ENCODE measurements at places on chromosomes 4 and X. TPM values are rescaled to one million over a fixed set of nuclear protein-coding genes. Genes with fewer than 3 reads are reported as not detected.

GRCh38 chr4:183304067-183304466 lies 16.0 kb downstream of the CLDN22 start:
- no peak for DNase-seq
- H3K27me3 ChIP-seq = no peaks in the 10 kb centered on the region
- no peak overlapping the region for H3K27ac ChIP-seq
- H3K4me3 ChIP-seq = no peak overlapping the region

- no peak overlapping the region for H3K27ac ChIP-seq
- H3K27me3 ChIP-seq = peaks cover 46% of the 10 kb centered on the region
- no peak for DNase-seq
Observed at GRCh38 chr4:157226035-157226434, 5.5 kb downstream of the GRIA2 start.

DNA sequence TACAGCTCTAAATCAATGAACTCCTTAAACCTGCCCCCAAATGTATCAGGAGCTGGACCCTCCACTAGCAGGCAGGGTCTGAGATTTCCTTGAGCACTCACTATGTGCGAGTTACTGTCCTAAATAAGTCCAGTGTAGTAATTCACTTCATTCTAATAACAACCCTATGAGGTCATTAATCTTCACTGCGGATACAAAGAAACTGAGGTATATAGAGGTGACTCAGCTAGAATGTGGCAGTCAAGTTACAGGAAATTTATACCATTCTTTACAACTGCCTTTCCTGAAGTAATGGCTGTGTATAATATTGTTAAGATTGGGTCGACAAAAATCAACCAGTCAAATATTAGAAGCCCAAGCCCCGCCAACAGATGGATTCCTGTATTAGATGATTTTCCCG lies 473.9 kb upstream of the FTHL17 start:
- no peak overlapping the region for H3K27ac ChIP-seq
- no peaks in the 10 kb centered on the region for H3K36me3 ChIP-seq
- no peaks in the 10 kb centered on the region for H3K4me1 ChIP-seq
- DNase-seq = no peak
- H3K4me3 ChIP-seq = no peak overlapping the region

DNA sequence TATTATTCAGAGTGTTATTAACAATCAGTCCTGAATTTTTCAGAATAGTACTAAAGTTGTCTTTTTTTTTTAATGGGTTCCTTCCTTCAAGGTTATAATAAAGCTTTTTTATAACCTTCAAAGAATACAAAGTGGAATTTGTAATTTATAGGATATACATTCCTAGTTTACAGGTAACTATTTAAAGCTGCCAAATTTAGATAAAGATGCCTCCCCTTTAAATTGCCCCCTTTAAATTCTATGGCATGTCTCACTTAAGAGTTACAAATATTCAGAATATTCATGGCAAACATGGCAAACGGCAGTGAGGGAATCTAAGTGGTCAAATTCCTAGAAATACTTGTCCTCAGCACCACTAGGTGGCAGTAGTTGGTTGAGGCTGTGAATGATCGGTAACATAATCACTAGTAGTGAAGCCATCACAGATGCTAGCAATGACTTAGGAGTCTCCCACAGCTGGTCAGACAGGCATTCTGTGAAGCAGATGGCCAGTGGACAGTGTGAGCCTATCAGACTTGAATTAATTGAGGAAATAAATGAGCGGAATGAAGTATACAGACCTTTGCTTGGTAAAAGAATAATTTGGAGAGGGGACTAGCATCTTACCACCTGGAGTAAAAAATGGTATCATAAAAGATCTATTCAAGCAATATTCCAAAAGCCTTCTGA lies 86.4 kb downstream of the CBR4 start:
- H3K4me3 ChIP-seq = no peak overlapping the region
- peak; percentile 82 for DNase-seq
- H3K36me3 ChIP-seq = peaks cover 38% of the 10 kb centered on the region

The TBC1D8B gene
- total RNA-seq = 1.6 TPM

- H3K27ac ChIP-seq = no peak overlapping the region
- no peaks in the 10 kb centered on the region for H3K4me1 ChIP-seq
- H3K36me3 ChIP-seq = no peaks in the 10 kb centered on the region
Observed at GRCh38 chr4:113919611-113920010, 59.8 kb downstream of the ARSJ start.

DNA sequence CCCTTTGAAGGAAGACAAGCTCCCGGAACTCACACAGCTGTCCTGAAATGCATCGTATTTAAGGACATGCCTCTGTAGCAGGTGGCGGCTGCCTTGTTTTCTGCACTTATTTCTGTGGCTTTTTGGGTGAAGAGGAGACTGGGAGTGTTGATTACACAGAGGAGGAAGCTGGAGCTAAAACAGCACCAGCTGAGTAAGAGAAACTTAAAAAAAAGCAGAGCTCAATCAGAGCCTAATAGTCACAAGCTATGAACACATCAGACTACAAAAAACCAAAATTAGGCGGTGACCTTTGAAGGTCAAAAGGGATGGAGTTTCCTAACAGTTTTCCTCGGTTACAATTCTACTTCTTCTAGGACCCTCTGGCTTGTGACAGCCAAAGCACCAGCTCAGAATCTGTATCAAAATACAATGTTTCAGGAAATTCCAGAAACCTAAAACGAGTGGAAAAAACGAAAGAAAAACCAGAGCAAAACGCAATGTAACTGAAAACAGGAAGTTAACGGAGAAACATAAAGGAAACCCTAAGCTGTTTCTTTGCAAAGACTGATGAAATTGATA lies 13.5 kb downstream of the PRKX start:
- no peak overlapping the region for H3K27ac ChIP-seq
- H3K36me3 ChIP-seq = no peaks in the 10 kb centered on the region
- H3K4me1 ChIP-seq = peaks cover 4% of the 10 kb centered on the region

The NDST3 gene
- 0.59 TPM for total RNA-seq

The GASK1B gene
- total RNA-seq = not detected

- no peak overlapping the region for H3K27ac ChIP-seq
- no peaks in the 10 kb centered on the region for H3K27me3 ChIP-seq
- no peak overlapping the region for H3K4me3 ChIP-seq
- DNase-seq = no peak
- H3K4me1 ChIP-seq = peaks cover 10% of the 10 kb centered on the region
Observed at GRCh38 chr4:10057023-10057395, 35.7 kb upstream of the SLC2A9 start.

The SMIM10 gene
- total RNA-seq = not detected

DNA sequence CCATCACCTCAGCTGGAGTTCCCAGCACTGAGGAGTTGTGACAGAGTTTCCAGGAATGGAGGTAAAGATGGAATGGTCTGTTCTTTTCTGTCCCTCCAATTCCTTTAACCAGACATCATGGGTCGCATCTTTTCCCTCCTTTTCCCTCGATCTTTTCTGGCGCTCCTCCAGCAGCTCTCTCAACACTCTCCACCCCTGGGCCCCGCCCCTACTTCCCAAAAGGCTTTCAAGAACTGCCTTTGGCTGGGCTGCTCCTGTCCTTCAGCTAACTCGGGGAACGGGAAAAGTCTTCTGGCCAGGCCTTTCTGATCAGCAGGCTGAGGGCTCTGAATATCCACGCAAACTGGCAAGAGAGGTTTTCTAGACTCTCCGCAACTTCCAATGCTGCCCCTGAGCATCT lies 34.0 kb downstream of the UTP14A start:
- H3K27me3 ChIP-seq = peaks cover 34% of the 10 kb centered on the region
- no peaks in the 10 kb centered on the region for H3K36me3 ChIP-seq
- H3K4me3 ChIP-seq = no peak overlapping the region
- H3K27ac ChIP-seq = no peak overlapping the region
- DNase-seq = peak; percentile 64
- no peaks in the 10 kb centered on the region for H3K4me1 ChIP-seq

DNA sequence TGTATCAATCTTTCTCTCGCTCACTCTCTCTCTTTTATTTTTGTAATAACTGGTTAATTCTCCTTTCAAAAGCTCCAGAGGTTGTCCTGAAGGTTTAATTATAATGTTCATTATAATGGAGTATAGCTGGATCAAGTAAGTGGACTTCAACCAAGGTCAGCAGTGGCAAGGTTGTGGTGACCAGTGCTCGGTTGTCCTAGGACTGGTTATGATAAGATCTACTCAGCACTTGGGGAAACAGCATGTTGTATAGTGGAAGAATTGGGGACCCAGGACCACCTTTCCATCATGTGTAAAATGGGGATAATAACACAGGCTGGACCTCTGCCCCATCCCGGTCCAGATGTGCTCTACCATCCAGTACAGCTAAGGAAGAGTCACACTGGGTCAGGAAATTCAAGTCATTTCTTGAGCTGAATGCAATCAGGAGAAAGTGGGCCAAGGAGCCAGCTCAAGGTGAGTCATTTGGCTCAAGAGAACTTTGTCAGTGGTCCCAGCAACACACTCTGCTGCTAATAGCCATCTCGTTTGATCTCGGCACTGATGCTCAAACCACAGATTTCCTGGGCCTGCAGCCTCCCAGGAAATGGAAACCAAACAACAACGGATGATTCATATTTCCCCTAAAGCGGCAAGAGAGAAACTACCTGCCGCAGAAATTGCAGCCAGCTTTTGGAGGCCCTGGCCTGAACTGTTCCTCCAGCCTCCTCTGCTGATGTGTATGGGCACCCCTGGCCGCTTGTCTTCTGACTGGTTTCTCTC lies 123.6 kb upstream of the RBPJ start:
- H3K36me3 ChIP-seq = no peaks in the 10 kb centered on the region
- H3K4me3 ChIP-seq = no peak overlapping the region
- no peaks in the 10 kb centered on the region for H3K4me1 ChIP-seq
- no peak overlapping the region for H3K27ac ChIP-seq
- no peaks in the 10 kb centered on the region for H3K27me3 ChIP-seq

DNA sequence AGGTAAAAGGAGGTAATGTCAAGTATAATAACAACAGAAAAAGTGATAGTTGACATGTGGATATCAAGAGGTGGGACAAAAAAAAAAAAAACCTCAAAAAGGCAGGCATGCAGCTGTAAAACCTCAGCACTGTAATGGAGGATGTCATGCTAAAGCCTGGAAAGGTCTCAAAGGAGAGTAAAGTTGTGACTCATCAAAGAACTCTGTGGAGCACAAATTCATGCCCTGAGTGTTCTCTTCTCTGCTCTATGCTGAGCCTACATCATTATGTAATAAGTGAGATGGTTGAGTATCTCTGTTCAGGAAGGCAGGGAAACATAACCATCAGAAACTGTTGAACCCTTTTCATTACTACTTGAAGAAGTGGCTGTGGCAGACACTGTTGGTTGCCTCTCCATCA lies 597.8 kb downstream of the BCOR start:
- H3K36me3 ChIP-seq = no peaks in the 10 kb centered on the region
- no peaks in the 10 kb centered on the region for H3K4me1 ChIP-seq
- H3K27me3 ChIP-seq = no peaks in the 10 kb centered on the region
- DNase-seq = no peak

The FGD1 gene
- 8.8 TPM for total RNA-seq

GRCh38 chr4:108483079-108483478 lies 137.3 kb upstream of the RPL34 start:
- H3K4me1 ChIP-seq = no peaks in the 10 kb centered on the region
- H3K36me3 ChIP-seq = no peaks in the 10 kb centered on the region
- no peak for DNase-seq
- H3K27ac ChIP-seq = no peak overlapping the region
- H3K4me3 ChIP-seq = no peak overlapping the region

DNA sequence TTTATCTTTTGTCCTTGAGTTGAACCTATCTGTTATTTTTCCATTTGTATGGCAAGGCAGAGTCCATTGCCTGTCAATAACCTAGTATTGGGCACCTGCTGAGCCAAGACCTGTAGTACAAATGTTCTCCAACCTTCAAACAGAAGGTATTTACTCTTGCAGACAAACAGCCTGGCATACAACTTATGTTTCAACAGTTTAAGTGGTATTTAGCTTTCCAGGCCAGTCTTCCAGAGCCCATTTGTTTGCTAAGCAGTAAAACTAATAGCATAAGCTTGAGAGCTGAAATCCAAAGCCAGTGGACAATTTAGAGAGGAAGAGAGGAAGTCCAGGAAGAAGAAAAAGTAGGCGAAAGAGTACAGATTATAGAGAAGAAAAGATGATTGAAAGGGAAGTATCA lies 979.3 kb downstream of the GLUD2 start:
- no peak overlapping the region for H3K27ac ChIP-seq
- H3K4me1 ChIP-seq = no peaks in the 10 kb centered on the region
- no peaks in the 10 kb centered on the region for H3K36me3 ChIP-seq
- DNase-seq = no peak

The TIGD4 gene
- 4.1 TPM for total RNA-seq

GRCh38 chrX:144790148-144790547 lies 457.2 kb upstream of the SPANXN1 start:
- no peak overlapping the region for H3K4me3 ChIP-seq
- DNase-seq = no peak
- no peaks in the 10 kb centered on the region for H3K4me1 ChIP-seq
- no peaks in the 10 kb centered on the region for H3K27me3 ChIP-seq
- H3K36me3 ChIP-seq = no peaks in the 10 kb centered on the region
- no peak overlapping the region for H3K27ac ChIP-seq

The RAB33A gene
- total RNA-seq = 5.1 TPM

GRCh38 chr4:44118971-44119680 lies 329.5 kb downstream of the KCTD8 start:
- H3K4me1 ChIP-seq = no peaks in the 10 kb centered on the region
- no peak overlapping the region for H3K4me3 ChIP-seq
- no peaks in the 10 kb centered on the region for H3K36me3 ChIP-seq
- H3K27ac ChIP-seq = no peak overlapping the region
- DNase-seq = no peak

The ZAR1 gene
- total RNA-seq = not detected

- H3K27ac ChIP-seq = no peak overlapping the region
- no peak overlapping the region for H3K4me3 ChIP-seq
- no peak for DNase-seq
- H3K36me3 ChIP-seq = no peaks in the 10 kb centered on the region
- no peaks in the 10 kb centered on the region for H3K27me3 ChIP-seq
Observed at GRCh38 chr4:164770010-164770724, 16.2 kb downstream of the SMIM31 start.

DNA sequence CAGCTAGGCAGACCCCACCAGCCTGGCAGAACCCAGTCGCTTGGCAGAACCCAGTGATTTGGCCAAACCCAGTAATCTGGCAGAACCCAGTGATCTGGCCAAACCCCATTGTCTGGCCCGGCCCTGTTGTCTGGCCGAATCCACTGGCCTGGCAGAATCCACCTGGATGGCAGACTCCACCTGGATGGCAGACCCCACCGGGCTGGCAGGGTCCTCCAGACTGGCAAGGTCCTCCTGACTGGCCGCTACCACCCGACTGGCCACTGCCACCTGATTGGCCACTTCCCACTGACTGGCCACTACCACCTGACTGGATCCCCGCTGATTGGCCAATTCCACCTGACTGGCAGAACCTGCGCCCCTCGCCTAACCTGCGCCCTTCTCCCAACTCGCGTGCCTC lies 3.2 kb downstream of the MAGED1 start:
- H3K27ac ChIP-seq = no peak overlapping the region
- H3K36me3 ChIP-seq = no peaks in the 10 kb centered on the region
- H3K4me3 ChIP-seq = no peak overlapping the region
- no peaks in the 10 kb centered on the region for H3K27me3 ChIP-seq
- no peak for DNase-seq

DNA sequence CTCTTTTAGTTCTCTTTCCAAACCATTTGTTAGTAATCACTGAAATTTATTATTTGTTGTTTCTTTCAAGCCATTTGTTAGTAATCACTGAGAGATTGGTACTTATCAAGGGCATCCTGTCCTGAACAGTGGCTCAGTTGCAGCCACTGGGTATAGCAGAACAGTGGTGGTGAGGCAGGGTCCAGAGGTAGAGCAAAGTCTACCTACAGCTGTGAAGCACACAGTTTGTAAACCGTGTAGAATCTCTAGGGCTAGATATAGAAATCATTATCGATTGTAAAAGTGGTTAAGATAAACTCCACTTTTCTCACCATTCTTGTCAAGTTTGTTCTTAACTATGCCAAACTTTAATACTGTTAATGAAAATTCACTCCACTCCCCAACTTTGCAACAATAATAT lies 4.1 kb downstream of the JADE3 start:
- H3K4me1 ChIP-seq = no peaks in the 10 kb centered on the region
- no peaks in the 10 kb centered on the region for H3K27me3 ChIP-seq
- DNase-seq = no peak
- peaks cover 7% of the 10 kb centered on the region for H3K36me3 ChIP-seq
- no peak overlapping the region for H3K27ac ChIP-seq

Measured in neural progenitor cell (in vitro differentiated cells).